Dermis microvascular lymphatic vessel endothelial cell (primary cell): ENCODE measurements at places on chromosomes 6 and 20.

DNA sequence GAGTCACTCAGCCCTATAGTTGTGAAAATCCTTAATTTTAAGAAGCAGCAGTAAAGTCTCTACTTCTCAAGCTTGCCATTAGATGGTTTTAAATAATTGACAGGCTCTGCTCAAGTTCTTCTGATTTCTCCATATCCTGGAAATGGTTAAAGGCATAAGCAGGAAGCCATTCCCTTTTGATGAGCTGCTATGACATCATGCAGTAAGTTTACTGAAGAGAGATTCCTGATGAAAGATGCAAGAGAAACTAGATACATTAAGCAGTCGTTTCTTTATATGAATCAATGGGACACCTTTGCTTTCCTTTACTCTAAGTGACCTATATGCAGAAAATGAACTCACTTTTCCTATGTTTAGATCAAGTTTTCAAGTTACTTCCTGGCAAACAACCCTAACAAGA, 9.8 kb downstream of the POPDC3 start:
- no peak for DNase-seq

DNA sequence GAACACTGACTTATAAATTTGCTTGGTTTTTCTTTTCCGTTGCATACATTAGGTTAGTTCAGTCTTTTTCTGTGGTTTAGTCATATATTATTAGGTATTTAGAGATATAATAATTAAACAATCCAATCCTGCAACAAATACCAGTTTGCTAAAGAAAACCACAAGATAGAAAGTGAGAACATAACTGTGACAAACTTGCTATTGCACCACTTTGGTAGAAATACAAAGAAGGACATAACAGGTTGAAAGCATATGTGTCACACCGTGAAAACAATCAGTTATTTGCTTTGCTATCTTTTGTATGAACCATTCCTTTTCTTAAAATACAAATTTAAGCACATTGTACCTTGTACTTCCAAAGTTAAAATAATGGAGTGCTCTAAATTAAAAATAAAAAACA, 42.0 kb upstream of the KCNQ5 start:
- no peak for DNase-seq

DNA sequence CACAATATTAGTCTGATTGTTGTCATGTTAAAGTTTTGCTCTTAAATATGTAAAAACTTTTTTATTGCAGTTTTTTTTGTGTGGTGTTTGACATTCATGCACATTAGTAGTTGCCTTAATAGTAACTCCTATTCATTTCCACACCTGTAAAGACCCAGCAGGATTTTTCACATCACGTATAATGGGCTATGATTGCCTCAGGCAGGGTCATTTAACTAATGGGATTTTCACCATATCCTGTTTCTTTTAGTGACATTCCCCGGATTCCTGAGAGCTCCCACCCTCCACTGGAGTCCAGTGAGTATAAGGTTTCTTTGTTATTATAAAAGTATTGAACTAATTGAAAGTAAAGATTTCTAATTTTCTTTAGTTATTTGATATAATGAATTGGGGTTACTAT, 359.2 kb downstream of the RIMS1 start:
- no peak for DNase-seq

DNA sequence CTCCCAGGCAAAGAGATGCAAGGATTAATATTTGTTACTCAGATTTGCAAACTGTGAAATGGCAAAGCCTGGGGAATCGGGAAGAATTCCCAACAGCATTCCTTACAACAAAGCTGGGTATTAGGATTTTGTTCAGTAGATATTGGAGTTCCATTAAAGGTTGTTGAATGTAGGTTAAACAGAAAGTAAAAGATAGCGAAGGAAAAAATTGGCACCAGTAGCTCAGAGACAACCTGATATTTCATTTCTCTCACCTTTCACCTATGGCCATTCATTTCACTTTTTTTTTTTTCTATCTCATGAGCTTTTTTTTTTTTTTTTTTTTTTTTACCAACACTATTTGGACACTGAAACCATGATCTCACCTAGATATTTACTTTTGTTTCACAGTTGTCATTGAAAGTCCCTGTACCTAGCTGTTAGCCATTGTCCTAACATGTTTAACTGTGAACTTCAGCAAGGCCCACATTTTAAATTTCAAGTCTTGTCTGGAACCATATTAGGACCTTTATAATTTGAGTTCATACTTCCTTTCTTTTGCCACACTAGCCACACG, 552.5 kb downstream of the HAO1 start:
- no peak for DNase-seq

DNA sequence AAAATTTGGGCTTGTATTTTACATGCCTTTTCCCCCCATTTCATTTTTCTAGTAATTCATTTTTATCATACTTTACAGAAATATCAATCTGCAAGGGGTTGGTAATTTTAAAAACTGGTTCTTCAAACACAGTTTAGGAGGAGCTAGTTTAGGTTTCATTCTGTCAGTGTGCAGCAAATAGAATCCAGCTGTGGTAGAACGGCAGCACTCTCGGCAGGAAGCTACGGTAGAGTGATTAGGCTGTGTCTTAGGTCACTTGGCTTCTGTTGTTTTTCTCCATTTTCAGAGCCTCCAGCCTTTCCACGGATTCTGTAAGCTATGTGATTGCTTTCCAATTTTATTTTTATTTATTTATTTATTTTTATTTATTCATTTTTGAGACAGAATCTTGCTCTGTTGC, 32.7 kb downstream of the TLDC2 start:
- no peak for DNase-seq

DNA sequence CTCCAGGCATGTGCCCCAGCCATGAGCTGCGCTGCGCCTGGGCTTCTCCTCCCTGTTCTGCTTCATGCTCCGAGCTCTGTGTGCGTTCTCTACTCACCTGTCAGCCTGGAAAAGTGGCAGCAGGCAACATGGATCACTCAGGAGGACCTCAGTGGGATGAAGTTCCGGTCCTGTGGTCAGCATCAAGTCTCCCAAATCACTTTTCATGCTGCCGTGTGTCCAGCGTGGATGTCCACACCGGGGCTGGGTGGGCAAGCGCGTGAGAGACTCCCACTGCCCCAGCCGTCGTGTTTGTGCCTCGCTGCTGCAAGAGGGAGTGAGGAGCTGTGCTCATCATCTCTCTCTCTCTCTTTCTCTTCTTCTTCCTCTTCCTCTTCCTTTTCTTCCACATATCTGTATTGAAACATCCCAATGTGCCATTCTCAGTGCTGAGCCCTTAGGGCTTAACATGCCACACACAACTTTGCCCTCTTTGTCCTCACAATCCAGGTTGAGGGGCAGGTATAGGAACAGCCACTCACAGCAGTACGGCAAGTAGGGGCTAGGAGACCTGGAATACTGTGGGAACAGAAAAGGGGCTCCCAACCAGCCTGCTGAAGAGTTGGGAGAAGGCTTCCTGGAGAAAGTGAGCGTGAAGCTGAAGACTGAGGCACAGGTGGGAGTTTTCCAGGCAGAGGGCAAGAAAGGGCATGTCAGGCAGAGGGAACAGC, 3.8 kb upstream of the PDYN start:
- no peak for DNase-seq

DNA sequence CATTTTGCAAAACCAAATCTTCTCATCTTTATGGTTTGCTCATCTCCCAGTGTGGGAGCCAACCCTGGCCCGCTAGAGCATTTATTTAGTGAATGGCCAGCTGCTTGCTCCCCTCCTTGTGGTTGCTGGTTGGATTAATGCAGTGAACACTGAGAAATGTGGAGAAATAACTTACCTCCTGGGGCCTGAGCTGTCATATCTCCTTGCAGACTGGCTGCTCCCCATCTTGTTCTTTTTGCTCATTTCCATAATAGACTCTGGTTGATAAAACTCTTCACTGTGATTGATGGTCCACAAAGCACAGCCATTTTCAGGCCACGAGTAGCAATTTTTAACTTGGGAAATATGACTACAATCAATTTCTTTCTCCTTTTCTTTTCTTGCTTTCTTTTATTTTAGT, 1078.5 kb upstream of the FLRT3 start:
- no peak for DNase-seq

DNA sequence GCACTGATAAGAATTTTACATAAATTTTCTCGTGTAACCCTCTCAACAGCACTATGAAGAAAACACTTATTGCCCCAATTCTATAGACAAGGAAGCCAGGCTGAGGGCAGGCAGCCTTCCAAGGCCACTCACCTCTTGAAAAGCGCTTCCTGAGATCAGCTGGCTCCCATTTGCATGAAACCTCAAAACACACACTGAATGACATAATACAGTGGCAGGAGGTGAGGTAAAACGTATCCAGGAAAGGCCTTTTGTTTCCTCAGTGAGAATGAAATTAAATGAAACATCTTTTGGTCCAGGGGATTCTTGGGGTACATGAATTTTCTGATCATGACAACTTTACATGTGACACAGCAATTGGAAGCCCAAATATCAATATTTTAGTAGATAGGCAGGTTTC, 112.5 kb downstream of the WDR27 start:
- peak; percentile 81 for DNase-seq

DNA sequence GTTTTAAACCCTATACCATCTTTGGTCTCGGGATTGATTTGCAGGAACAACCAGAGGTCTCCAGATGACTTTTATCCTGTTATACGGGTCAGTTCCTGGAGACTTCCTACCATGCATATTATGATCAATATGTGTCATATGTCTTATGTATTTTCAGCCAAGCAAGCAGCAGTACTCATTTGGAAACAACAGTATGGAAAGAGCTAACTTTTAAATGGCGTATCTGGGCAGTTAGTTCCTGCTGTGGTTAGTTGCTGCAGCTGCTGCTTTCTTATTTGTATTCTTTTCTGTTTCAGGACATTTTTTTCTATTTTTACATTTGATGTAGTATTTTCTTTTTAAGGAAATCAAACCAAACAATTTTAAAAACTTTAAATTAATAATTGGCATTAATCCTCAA, 207.5 kb downstream of the MANEA start:
- DNase-seq: no peak

DNA sequence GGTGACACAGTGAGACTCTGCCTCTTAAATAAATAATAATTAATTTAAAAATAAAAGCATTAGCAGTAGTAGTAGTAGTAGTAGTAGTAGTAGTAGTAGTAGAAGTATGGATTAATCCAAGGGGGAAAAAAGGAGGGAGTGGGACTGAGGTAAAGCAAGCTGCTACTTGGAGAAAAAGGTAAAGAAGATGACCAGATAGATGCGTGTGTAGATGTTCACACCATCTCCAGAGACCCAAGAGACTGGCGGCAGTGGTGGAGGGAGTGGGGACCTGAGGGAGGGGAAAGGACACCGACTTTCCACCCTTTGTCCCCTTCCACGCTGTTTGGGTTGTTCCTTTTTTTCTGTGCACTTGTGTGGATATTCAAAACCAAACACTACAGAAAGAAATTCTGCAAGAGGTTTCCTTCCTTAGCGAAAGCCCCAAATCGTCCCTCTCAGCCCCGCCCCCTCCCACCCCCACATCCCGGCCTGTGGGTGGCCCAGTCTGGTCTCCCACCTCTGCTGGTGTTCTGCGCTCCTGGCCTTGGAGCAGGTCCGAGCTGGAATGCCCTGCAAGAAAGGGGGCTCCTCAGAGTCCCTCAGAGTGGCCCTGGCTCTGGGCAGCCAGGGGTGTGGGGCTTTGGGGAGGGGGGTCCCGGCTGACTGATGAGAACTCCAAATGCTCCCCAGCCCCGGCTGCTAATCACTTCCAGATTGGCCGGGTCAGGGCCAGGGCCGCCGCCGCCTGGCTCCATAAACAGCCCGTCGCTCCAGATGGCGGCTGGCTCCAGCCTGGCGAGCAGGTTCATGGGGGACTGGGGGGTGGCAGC, 60.2 kb downstream of the UBE2V1 start:
- DNase-seq: no peak

GRCh38 chr6:3371222-3371949, 85.5 kb downstream of the SLC22A23 start:
- no peak for DNase-seq

DNA sequence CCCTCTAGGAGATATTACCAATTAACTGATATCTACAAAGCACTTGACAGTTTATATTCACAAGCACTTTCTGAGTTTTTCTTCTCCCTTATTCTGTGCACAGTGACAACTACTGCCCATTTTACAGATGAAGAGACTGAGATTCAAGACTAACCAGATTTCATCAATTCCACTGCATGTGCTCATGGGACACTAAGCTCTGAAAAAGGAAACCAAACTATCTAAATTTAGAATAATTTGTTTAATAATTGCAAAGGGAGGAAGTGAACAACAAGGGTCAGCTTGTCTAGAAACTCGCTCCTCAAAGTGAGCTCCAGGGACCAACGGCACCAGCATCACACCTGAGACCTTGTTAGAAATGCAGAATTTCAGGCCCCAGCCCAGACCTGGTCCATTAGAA, 50.8 kb upstream of the MYLIP start:
- DNase-seq: no peak

DNA sequence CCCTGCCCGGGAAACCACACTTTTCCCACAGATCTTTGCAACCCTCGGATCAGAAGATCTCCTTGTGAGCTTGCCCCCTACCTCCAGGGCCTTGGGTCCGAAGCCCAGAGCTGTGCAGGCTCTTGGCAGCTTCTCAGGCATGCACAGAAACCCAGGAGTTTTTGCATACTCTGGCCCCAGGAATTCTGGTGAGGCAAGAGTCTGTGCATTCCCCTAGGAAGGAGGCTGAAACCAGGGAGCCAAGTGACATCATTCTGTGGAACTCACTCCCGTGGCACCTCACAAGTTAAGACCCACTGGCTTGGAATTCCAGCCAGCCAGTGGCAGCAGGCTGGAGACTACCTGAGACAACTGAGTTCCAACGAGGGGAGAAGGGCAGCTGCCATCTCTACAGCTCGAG, 100.1 kb downstream of the TNFRSF21 start:
- no peak for DNase-seq

DNA sequence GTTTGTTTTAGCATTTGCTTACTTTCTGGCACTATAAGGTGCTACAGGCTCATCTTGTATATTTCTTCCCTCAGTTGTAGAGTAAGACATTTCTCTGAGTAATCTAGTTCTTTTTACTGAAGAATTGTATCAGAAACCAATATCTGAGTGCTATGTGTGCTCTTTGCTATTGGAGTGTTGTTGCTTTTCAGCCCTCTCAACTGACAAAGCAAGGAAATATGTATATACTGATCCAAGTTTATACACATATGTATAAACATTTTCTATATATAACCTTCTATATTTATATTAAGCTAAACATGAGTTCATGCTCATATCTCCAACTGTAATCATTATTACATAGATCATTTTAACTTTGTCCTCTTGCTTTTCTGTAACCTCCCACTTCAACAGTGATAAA, 405.7 kb downstream of the RFPL4B start:
- no peak for DNase-seq

GRCh38 chr6:159969204-159969912, 476 bp downstream of the IGF2R start:
- DNase-seq: no peak

DNA sequence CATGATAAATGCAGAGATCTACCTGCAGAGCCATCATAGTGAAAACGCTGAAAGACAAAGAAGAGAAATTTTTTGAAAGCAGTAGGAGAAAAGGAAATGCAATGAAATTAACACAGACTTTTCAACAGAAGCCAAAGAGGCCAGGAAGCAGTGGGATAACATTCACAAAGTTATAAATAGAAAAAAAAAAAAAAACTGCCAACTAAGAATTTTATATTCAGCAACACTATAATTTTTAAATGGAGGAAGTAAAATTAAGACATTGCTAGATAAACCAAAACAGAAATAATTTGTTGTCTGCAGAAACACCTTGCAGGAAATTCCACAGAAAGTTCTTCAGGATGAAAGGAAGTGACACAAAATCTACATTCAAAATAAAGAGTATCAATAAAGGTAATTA, 591.5 kb upstream of the ID4 start:
- DNase-seq: no peak
